ENCODE measurements at places on chromosomes 12 and 14.

DNA sequence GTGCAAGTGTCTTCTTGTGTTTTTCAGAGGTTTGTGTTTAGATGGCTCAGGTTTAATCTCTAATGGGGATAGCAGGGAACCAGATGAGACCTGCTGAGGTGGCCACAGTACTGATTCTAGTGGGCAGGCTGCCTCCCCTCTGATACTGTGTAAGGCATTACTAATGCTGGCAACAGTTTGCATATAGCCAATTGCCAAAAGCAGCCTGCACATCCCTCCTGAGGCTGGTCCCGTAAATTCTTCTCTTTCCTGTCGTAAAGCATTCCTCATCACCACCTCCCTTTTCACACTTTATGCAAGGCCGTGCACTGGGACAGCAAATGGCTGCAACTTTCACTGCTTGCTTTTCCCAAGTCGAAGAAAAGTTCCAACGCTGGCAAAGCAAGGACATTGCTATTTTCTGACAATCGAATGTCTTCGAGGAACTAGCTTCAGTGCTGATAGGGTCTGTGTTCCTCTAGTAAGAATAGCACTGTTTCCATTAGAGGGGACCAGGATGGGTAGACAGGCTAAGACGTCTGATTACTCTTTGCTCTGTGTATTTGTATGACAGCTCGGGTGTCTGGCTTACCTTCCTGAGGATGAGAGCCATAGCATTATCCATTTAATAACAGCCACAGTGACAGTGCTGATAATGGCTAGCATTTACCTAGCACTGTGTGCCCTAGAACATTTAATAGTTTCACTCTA lies 178.2 kb upstream of the HIF1A start:
- DNase-seq, result no peak

GRCh38 chr14:91221270-91221669 lies 23.2 kb downstream of the GPR68 start:
- no peak for DNase-seq

DNA sequence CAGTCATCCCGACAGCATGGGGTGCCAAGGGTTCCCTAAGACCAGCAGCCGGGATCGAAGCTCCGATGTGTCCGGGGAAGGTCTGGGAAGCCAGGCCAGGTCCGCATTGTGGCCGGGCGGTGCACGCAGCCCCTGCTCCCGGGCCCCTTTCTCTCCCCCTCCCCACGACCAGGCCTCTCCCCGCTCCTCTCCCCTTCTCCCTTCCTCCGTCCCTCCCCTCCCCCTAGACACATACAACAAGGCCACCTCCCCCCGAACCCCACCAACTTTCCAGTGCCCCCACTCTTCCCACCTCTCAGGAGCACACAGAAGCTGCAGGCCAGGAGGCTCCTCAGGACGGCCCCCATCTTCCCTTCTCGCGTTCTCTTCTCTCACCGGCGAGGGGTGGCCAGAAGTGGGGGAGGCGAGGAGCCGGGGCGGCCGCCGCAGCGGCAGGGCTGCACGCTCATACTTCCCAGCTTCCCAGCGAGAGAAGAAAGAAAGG lies 413 bp downstream of the LRP6 start:
- DNase-seq, result no peak

GRCh38 chr12:50488801-50489200 lies 16.0 kb upstream of the DIP2B start:
- DNase-seq, result no peak
